ENCODE measurements at places on chromosomes 11 and 22.

GRCh38 chr11:27423125-27423524, 49.5 kb downstream of the LGR4 start:
- DNase-seq: no peak

DNA sequence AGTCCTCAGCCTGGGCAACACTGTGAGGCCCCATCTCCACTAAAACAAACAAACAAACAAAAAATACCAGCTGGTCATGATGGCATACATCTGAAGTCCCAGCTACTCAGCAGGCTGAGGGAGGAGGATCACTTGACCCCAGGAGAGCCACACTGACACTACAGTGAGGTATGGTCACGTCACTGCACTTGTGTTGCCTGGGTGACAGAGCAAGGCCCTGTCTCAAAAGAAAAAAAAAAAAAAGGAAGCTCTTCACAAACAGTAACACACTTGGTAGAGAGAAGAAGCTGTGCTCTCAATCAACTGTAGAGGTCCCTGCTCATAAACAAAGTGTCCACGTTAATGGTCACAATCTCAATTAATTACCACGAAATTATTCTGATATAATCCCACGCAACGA, 401.6 kb upstream of the CCDC90B start:
- no peak for DNase-seq

GRCh38 chr22:23279781-23280180, 99.5 kb downstream of the BCR start:
- no peak for DNase-seq

- DNase-seq: no peak
These were observed 2.1 kb downstream of the VSIG2 start for GRCh38 chr11:124749912-124750311.

- no peak for DNase-seq
These were observed 40.4 kb upstream of the ETS1 start for GRCh38 chr11:128627666-128628324.

GRCh38 chr22:20531404-20532201, 24.2 kb downstream of the MED15 start:
- no peak for DNase-seq

DNA sequence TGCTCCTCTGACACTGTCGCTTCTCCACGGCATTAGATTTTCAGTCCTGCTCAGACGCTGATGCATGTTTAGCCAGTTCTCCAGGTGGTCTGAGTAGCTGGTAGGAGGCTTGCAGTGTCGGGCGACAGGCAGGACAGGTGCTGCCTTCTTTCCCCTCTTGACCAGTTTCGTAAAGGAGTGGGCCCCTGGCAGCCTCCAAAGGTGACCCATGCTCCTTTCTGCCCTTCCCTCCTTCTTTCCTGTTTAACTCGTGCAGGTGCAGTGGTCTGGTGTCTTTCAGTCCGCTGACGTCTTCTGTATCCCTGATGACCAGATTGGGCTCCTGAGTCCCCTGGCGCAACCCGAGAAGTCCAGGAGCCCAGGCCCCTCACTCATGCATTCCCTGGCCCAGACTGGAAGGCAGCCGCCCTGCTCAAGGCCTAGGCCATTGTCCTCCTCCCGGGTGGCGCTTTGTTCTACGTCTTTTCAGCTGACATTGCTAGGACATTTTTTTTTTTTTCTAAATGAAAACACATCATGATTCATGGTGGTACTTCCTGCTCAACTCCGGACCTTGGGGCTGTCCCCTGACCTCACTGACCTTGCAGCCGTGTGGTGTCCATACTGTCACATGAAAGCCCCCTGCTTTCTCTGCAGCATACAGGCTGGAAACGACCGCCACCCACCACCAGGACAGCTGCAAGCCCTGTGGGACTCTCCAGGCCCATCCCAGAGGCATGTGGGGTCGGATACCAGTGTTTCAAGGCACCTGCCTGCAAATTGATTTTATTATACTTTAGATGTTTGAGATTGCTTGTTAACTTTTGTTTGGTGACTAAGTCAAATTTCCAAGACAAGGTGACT, 25.5 kb upstream of the TXNRD2 start:
- no peak for DNase-seq

DNA sequence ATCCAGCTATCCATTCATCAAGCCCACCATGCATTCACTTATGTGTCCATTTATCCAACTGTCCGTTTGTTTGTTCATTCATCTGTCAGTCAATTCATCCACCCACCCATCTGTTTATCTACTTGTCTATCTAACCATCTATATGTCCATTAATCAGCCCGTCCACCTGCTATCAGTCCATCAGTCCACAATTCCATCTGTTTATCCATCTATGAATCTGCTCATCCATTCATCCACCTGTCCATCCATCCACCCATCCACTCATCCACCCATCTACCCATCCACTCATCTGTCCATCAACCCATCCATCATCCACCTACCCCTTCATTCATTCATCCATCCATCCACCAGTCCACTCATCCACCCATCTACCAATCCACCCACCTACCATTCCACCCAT, 970 bp upstream of the SPI1 start:
- DNase-seq: no peak

DNA sequence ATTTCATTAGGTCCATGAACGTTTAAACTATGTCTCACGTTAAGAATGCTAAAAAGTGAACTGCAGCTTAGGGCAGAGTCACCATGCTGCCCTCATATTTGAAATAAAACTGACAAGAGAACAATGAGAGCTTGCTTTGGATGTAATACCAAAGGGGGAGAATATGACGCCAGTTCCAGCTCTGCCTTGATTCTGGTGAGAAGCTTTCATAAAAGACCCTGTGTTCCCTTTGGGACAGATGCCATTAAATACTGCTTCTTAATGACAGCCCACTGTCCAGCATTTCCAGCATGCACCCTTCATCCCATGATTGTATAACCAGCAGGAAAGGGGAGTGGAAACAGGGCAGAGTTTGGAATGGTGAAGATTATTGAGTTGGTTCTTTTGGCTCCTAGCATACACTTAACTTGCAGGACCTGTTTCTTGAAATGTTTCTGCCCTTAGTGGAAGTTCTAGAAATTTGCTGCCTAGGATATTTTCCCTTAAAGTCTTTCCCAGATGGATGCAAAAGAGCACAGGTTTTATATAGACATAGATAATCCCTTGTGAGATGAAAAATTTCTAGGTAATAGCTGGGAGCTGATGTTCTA, 139.3 kb upstream of the LDLRAD3 start:
- DNase-seq: no peak

GRCh38 chr11:88480223-88480622, 142.7 kb upstream of the CTSC start:
- no peak for DNase-seq

DNA sequence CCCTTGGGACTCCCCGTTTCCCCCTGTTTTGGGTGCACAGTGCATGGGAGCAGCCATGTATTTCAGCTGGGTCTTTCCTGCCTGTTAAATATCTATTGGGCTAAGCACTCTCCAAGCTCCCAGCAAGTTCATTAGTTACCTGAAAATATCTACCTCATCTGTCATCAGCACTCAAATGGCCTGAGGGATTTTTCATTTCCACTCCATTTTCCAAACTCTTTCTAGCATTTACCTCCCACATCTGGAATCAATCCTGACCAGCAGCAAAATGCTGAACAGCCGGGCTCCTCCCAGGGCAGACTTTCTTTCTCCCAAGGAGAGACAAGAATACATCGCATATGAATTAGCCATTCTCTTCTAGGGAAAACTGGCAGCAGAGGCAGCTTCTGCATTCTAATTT, 273.5 kb upstream of the MPPED2 start:
- no peak for DNase-seq

DNA sequence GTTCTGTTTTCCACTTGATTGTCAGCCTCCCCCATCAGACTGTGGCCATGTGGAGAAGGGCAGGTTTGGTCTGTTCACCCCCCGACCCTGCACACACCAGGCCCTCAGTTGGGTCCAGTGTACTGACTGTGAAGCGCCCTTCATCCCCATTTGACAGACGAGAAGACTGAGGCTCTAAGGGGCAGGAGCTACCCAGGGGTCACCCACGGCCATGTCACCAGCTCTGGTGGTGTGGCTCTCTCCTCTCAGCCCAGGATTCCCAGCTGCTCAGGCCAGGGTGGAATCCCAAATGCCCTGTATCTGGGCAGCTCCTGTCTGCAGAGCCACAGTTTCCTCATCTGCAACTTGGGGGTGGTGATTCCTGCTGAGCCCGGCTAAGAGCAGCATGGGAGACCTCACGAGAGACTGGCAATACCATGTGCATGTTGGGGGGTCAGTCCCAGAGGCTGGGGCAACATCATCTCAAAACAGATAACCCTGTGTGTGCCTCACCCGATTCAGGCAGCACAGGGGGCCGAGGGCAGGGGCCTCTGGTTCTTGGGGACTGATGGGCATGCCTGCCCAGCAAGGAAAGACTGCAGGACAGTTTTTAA, 46.6 kb downstream of the MN1 start:
- DNase-seq: no peak

DNA sequence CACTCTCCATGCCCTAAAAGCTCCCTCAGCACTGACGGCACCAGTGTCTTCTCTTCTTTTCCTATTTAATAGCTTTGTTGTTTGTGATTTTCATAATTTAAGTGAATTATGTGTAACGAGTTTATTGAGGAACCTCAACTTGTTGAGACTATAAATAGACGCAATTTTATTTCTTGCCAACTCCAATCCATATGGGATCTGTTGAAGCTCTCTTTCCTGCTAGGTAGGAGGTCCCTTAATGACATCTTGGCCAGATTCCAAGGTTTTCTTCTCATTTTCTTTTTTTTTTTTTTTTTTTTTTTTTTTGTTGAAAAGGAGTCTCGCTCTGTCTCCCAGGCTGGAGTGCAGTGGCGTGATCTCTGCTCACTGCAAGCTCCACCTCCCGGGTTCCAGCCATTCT, 14.2 kb downstream of the RTL6 start:
- no peak for DNase-seq

- no peak for DNase-seq
These were observed 114.3 kb upstream of the CSNK2A3 start for GRCh38 chr11:11467312-11467711.

GRCh38 chr11:16612566-16613261, 125.7 kb upstream of the C11orf58 start:
- DNase-seq: no peak

DNA sequence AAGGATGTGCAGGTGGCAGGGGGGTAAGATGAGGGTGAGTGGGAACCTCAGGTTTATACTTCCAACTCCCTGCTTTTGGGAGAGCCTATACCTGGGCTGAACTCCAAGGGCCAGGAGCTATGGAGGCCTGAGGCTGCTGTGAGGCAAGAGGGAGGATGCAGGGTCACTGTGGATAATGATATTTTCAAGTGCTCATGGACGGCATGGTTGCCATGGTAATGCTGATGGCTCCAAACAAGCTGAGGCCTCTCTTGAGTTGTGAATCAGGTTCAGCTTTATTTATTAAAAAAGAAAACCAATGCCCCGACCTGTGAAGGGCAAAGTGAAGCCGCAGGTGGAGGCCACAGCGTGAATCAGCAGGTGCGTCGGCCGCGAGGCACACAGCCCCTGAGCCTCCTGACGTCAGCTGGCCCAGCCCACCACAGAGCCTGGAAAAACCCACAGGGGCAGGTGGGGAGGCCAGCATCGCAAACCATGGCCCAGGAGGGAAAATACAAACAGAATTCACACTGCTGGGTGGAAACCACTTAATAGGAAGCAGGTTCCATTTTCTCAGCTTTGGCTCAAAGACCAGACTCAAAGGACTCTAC, 17.4 kb upstream of the CREB3L1 start:
- DNase-seq: no peak
